ENCODE measurements at places on chromosomes 3 and 15.

- no peak for DNase-seq
Measured at GRCh38 chr15:61057376-61057775, 171.7 kb downstream of the RORA start.

- DNase-seq: no peak
Measured at GRCh38 chr3:23170291-23170690, 32.8 kb upstream of the UBE2E2 start.

DNA sequence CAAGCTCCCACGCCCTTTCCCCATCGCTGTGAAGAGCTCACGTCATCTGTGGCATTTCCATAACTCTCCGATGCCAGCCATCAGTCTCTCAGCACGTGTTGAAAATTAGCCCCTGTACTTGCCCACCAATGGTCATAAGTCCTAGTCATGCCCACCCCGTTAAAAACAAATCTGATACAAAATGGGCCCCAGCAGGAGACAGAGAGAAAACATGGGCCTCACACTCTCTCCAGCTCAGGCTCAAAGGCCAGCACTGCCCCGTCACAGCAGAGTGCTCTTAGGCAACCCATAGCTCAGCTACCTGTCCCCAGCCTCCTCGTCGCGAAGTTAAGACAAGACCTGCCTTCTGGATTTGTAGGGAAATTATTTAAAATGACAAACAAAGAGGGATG, 5.2 kb downstream of the GOLGA8B start:
- no peak for DNase-seq

DNA sequence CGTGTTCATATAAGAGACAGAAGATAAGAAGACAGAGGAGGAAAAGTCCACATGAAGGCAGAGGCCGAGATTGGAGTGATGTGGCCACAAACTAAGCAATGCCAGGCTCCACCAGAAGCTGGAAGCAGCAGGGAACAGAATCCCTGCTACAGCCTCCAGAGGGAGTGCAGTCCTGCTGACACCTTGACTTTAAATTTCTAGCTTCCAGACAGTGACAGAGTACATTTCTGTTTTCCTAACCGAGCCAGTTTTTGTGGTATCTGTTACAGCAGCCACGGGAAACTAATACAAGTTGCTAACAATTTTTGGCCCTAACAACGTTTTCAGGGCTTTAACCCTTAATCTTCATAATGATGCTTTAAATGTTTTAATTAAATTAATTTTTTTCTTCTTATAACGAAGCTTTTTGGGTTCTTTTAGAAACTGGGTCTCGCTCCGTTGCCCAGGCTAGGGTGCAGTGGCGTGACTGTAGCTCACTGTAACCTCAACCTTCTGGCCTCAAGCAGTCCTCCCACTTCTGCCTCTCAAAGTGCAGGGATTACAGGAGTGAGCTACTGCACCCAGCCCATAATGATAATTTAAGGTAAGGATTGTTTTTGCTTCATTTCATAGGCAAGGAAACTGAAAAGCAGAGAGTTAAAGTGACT, 202.3 kb upstream of the PROK2 start:
- DNase-seq: no peak

- DNase-seq: no peak
Measured at GRCh38 chr3:128439226-128439625, 27.5 kb downstream of the DNAJB8 start.

GRCh38 chr3:105515372-105515771, 148.7 kb downstream of the ALCAM start:
- DNase-seq: no peak

DNA sequence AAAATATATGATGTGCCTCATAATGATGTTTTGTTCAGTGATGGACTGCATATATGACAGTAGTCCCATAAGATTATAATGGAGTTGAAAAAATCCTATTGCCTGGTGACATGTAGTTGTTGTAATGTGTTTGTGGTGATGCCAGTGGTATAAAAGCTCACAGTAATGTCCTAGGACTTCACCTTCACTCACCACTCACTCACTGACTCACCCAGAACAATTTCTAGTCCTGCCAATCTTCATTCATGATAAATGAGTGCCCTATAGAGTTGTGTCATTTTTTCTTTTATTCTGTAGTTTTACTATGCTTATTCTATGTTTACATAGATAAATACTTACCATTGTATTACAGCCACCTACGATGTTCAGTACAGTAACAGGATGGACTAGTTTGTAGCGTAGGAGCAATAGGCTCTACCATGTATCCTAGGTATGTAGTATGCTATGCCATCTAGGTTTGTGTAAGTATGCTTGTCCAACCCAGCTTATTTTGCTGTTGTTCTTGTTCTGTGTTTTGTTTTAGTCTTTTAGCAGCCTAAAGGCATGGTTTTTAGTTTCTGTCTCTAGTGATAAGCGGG, 88.5 kb upstream of the LRRFIP2 start:
- no peak for DNase-seq

- no peak for DNase-seq
Measured at GRCh38 chr3:13561967-13562366, 13.0 kb downstream of the FBLN2 start.

- no peak for DNase-seq
Measured at GRCh38 chr15:77459031-77459430, 38.3 kb downstream of the HMG20A start.

GRCh38 chr3:128879125-128879969, at the start of gene ACAD9:
ACAD9 (plus strand) TSS chr3:128879620; CDS start chr3:128879692, 72 bp downstream.
- peak; percentile 99 for DNase-seq

GRCh38 chr3:186181901-186182300, 73.0 kb upstream of the ETV5 start:
- DNase-seq: no peak

DNA sequence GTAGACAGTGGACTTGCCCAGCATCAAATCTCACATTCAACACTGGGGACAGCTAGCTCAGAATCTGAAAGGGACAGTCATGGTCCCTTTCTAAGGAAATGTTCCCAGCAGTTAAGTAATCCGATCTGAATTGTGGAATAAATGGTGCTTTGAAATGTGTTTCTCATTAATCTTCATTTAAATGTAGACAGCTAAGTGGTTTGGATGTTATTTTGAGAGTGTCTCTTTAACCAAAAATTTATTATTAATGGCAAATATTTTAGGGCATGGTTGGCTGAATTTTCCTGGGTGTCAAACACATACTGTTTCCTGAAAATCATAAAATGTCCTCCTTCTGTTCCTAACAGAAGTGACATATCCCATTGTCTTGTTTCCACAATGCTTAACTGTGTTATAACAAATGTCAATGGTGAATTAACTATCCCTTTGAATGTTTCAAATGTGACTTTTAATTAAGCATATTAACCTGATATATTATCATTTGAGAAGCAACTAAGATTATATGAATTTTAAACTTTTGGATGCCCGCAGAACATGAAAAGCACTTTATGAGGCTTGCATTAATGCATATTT, 210.8 kb downstream of the CHST2 start:
- DNase-seq: peak; percentile 60

DNA sequence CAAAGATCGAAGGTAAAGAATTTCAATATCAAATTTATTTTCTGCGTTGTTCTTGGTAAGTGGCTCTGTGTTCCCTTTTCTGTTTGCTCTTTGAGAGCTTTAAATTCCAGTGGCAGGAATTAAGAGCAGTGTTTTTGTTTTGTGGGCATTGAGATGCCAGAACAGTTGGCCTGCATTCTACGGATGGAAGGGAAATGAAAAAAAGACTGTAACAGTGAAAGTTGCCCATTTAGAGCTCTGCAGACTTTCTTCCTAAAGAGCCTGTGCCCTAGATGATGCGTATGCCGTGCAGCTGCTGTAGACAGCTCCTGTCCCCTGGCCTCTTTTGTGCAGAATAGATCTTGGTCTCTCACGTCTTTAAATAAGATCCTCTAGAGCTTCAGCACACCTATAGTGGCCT, 58.8 kb downstream of the KAT2B start:
- no peak for DNase-seq

DNA sequence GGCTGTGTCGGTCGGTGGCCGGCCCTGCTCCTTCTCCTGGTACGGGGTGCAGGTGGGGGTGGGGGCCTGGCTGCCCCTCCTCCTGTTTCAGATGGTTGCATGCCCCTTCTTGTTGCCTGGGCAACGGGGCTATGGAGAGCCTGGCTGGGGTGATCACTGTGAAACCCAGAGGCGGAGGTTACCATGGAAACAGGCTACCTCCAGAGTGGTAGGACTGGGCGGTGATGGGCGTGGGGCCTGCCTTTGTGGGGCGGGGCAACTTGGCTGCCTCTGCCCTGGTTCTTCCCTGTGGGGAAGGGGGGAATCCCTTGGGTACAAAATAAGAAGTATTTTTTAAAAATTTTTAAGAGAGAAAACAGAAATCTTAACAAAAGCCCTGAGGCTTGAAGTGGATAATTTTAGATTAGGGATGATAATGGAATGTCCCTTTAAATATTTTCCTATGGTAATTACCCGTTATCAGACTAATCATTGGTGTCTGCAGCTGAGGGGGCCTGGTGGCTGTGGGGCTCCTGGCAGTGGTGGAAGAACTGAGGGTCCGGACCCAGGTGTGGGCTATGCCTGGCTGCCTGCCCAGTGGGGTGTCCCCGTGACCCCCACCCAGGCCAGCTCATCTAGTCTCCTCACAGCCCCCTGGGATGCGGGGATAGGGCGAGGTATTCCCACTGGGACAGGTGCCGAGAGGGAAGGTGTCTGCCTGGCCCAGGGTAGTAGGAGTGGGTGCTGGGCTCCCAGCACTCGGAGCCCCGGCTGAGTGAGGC, 32.5 kb downstream of the PLXNA1 start:
- DNase-seq: peak; percentile 25

DNA sequence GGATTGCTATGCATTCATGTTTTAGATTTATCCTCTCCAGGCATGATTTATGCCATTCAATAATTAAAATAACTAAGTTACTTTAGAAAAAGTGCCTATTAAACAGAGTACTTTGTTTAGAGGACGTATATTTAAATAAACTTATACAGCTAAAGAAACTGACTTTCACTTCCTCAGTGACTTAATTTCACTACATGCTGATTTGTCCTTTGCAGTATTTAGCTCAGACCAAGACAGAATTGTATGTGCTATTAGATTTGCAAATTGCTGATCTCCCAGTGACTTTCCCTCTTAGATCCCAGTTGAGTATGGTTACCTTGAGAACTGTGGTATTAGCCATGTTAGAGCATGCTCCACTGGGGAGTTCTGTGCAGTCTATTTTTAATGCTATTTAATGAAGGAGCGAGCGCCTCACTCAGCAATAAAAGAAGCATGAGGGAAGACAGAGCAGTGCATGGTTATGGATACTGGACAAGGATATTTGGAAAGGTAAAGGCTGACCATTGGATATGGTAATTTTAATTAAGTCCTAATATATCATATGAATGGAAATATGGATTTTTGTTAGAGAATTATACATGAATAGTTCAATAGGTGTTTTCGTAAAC, 2.7 kb downstream of the ARPP21 start:
- no peak for DNase-seq

DNA sequence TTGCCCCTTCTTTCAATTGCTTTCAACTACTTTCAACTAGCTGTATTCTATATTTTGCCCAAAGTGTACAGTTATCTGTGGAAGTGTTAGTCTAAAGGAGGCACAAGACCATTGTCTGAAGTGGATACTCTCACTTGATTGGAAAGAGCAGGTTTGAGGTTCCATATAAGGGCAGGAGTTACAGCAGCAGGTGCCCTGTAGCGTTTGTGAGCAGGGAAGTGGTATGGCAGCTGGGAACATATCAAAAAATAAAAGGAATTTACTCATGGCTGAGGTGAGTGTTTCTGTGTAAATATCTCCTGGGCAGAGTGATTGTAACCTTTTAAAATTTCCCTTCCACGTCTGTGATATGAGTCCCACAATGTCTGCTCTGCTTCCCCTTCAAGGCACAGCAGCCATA, 38.5 kb upstream of the DNAJC13 start:
- no peak for DNase-seq

DNA sequence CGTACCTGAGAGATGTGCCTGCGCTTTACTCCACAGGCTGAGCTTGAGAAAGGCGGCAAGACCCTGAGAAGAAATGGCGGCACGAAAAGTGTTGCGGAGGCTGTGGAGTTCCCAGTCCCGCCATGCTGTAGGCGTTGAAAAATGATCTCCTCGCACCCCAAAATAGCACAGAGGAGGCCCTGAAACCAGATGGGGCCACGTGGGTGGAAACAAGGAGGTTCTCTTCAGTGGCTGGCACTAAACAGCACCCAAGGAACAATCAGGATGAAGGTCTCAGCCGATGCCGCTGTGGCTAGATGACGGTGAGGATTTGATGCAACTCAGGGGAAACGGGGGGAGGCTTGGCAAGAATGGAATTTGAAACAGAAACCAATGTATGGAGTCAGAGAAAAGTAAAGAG, 57.3 kb downstream of the TMEM212 start:
- no peak for DNase-seq

DNA sequence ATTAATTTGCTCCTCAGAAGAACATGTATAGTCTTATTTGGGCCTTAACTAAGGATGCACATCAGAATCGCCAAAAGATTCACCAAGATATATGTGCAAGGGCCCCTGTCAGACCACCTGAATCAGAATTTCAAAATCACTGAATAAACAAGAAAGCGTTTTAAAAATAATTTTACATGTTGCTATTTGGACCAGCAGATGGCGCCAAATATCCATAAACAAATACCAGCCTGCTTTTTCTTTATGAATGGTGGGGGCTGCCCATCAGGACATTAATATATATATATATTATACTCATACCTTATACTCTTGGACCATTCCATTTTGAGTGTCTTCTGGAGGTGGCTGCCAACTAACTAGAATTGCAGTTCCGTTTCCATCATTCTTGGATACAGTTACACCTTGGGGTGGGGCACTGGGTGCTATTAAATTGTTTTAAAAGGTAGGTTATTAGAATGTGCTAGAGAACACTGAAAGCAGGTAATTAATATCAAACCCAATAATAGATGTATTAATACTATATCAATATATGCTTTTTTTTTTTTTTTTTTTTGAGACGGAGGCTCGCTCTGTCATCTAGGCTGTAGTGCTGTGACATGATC, 1108.3 kb downstream of the ROBO1 start:
- DNase-seq: peak; percentile 15

- DNase-seq: no peak
Measured at GRCh38 chr15:42110367-42110766, 16.0 kb upstream of the PLA2G4D start.

- no peak for DNase-seq
Measured at GRCh38 chr3:53269888-53270880, 14.4 kb upstream of the TKT start.

DNA sequence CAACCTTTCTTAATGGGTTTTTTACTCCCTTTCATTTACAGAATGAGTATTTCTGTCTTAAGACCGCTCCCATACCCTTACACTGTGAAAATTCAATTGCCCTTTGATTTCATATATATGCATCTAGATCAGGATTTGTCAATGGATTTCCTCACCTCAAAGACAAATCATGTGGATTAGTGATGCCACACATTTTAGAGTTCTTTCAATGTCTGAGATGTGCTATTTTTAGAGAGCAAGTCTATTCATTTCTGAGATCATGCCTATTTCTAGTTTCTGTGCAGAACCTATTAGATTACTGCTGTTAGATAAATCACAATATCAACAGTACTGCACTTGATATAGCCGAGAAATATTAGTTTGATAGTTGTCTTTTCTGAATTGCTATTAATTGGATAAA, 137.3 kb downstream of the GABRB3 start:
- DNase-seq: no peak

GRCh38 chr3:51712038-51712420, 5.2 kb downstream of the GRM2 start:
- DNase-seq: no peak

GRCh38 chr3:185781759-185782158, 43.1 kb downstream of the IGF2BP2 start:
- DNase-seq: no peak
